GM04504 (cell line): ENCODE measurements at places on chromosomes 11 and 22.
A peak's percentile ranks its signal among the peaks of the same experiment; 100 is the strongest.

- DNase-seq = no peak
Measured at GRCh38 chr11:16773981-16774935, 35.8 kb downstream of the C11orf58 start.

GRCh38 chr22:41403532-41404318 is 22.0 kb downstream of the TEF start:
- peak; percentile 63 for DNase-seq

DNA sequence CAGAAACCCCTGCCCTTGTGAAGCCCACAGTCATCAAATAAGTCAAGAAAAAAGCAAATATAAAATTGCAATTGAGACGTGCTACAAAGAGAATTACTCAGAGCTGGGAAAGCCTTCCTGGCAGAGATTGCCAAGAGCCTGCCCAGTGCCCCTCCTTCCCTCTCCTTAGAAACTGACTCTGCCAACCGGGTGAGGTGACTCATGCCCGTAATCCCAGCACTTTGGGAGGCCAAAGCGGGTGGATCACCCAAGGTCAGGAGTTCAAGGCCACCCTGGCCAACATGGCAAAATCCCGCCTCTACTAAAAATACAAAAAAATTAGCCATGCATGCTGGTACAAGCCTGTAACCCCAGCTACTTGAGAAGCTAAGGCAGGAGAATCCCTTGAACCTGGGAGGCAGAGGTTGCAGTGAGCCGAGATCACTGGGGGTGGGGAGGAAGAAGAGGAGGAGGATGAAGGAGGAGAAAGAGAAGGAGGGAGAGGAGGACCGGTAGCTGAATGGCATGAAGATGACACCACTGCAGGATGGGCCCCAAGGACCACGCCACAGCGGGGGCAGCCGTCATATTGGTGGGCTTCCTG is 76.1 kb upstream of the RTL6 start:
- peak; percentile 69 for DNase-seq

GRCh38 chr11:2570841-2571597 is 126.2 kb downstream of the KCNQ1 start:
- no peak for DNase-seq

- no peak for DNase-seq
Measured at GRCh38 chr22:23130697-23131096, 11.1 kb downstream of the RSPH14 start.

GRCh38 chr11:110890995-110891394 is 178.8 kb upstream of the ARHGAP20 start:
- DNase-seq = no peak

GRCh38 chr11:117908959-117909610 is 20.1 kb downstream of the TMPRSS13 start:
- no peak for DNase-seq

DNA sequence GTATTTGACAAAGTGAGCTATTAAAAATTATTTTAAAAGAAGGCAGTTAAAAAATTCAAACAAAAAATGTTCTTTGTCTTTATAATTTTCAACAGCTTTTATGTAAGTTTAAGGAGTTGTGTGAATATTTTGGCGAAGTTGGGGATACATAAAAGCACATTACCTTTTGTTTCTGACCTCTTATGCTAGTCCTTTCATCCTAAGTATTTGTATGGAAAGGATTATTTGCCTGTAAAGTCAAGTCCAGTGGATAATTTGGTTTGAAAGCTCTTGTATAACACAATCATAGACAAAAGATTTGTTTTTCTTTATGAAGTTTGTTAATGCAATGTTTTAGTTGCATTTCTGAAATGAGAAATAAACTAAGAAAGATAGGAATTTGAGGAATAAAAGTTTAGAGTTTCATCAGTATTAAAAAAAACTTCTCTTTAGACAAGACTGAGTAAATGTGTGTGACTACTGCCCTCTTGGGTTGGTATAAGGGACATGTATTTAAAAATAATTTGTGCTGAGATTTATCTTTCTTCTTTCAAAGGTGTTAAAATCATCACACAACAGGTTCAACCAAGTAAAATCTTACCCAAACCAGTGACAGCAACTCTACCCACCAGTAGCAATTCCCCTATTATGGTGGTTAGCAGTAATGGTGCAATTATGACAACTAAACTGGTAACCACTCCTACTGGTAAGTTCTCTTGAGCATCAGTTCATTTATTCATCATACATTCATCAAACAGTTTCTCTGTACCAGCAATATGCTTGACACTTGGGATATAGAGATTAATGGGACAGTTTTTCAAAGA is 68.2 kb downstream of the EMSY start:
- DNase-seq = peak; percentile 5

GRCh38 chr11:67406969-67407687 is 3.2 kb downstream of the TBC1D10C start:
- DNase-seq = no peak

- DNase-seq = peak; percentile 57
Measured at GRCh38 chr11:122706291-122707088, 51.0 kb downstream of the UBASH3B start.

DNA sequence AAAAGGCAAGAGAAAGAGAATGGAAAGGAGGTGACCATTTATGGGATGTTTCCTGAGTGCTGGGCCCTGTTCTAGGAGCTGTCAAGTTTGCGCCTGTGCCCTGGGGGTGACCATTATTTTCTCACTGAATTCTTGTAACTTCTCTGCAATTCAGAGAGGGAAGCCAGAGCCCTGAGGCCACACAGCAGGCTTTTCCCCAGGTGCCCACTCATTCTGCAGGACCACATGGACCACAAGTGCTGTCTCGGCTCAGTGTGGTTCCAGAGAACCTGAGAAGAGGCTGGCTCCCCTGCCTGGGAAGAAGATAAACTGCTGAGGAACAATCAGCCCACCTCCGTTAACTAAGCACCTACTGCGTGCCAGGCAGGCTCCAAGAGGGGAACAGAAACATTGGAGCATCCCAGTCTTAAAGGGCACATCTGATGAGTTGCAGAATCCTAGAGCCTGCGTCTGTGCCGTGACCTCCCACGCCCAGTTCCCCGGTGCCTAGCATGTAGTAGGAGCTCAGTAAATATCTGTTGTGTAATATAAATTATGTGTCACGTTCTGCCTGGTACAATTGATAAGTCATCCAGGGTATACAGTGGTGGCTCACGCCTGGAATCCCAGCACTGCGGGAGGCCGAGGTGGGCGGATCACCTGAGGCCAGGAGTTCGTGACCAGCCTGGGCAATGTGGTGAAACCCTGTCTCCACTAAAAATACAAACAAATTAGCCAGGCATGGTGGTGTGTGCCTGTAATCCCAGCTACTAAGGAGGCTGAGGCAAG is 31.6 kb upstream of the CRYBB3 start:
- no peak for DNase-seq

- no peak for DNase-seq
Measured at GRCh38 chr11:45833761-45834160, 13.5 kb upstream of the CRY2 start.

GRCh38 chr11:75570559-75571139 is 8.6 kb downstream of the SERPINH1 start:
- no peak for DNase-seq

DNA sequence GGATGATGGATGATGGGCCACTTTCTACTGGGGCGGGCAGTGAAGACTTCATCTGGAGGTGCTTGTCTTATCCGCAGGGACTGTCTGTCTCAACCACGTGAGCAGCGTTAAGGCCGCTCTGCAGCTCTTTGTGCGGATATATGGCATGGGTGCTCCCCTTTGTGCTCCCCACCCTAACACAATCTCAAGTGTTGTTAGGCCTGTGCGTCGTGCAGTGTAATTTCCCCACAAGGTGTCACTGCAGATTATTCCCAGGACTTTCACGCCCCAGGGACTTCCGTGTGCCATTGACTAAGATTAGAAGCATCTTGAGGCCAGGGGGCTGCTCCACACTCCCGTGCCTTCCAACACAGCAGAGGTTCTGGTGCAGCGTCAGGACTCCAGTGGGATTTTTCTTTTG is 65.3 kb downstream of the TBC1D22A start:
- DNase-seq = no peak

DNA sequence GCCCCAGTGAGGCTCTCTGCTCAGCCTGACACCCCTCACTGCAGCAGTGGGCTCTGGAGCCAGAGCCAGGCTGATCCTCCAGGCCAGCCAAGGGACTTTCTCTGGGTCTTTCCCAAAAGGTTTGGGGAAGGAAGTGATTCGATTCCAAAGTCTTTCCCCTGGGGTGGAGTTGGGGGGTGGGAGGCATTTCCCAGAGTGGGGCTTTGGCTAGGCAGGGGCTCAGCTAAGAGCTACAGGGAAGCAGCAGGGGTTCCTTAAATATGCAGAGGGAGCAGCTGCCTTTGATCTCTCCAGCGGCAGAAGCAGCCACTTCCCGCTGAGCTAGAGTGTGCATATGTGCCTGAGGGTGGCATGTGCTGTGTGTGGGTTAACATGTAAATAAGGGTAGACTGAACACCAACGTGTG is 192.9 kb downstream of the INSC start:
- DNase-seq = no peak

DNA sequence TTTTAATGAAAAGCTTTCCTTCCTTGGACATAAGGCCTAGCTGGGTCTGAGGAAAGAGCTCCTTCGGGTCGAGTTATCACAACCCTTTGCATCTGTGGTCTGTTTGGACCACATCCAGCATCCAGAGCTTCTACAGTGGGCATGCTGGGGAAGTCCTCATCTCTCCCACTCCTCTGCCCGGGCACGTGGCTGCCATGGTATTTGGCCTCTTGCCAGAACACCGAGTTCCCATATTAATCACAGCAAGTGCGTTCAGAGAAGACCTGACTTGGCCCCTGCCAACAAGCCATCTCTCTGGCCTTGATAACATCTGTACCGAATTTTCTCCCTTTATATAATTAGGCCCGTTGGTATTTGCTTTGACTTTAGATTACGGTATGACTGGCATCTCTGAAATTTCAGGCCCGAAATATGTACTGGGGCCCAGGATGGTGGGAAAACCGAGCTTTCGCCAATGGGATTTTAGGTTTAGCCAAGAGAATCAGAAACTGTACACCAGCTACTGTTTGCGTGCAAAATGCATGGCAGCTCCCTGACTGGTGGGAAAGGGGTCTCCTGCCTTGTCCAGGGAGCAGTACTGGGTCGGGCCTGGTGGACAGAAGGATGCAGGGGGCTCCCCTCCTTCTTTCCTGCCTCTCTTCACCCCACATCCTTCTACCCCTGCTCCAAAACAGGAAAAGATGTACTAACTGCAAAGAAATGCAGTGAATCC is 90.0 kb downstream of the MICAL2 start:
- no peak for DNase-seq

GRCh38 chr22:31948002-31948401 is 3.7 kb downstream of the YWHAH start:
- no peak for DNase-seq

GRCh38 chr11:45267652-45268299 is 18.4 kb downstream of the SYT13 start:
- no peak for DNase-seq

- no peak for DNase-seq
Measured at GRCh38 chr11:67261640-67261945, 4.7 kb upstream of the GRK2 start.

- no peak for DNase-seq
Measured at GRCh38 chr11:12187399-12187798, 77.0 kb downstream of the MICAL2 start.

DNA sequence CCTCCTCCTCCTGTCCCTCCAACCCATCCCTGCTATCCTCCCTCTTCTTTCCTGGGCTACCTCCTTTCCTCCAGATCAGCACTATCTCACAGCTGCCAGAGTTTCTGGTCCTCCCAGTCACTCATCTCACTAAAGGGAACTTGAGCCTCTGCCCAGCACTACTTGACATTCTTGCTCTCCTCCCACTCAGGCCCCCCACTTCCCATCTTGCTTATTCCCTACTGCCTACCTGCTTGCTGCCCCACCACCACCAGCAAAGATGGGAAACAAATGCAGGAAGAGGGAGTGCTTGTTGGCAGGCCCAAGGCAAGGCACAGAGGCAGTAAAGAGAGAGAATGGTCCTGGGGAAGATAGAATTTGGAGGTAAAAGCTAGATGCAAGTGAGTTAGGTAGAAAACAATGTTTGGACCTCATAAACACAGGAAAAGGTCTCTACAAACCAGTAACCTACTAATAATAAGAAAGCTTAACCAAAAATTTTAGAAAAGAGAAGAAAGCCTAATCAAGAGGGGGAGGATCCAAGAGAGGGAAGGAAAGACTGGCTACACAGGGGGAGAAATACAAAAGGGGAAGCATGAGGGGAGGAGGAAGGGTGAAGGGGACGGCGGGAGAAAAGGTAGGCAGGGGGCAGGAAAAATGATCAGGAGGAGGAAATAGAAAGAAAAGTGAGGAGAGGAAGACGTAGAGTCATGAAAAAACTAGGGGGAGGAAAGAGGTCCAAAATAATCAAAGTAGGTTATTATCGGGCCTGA is 63.6 kb downstream of the PAK1 start:
- DNase-seq = no peak

DNA sequence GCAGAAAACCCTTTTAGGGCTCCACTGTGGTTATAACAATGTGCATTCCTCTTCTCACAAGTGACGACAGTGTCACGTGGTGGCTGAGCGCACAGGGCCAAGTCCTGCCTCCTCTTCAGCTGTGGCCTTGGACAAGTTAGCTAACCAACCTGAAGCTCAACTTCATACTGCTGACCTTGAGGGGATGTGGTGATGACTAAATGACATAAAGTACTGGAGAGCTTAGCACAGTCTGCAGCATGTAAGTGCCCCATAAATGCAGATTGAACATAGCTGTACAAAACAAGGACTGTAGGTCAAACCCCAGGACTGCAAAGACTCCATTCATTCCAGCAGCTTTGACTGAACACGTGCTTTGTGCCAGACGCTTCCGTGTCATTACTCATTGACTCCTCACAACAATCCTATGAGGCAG is 20.1 kb upstream of the MRGPRX2 start:
- DNase-seq = peak; percentile 28

DNA sequence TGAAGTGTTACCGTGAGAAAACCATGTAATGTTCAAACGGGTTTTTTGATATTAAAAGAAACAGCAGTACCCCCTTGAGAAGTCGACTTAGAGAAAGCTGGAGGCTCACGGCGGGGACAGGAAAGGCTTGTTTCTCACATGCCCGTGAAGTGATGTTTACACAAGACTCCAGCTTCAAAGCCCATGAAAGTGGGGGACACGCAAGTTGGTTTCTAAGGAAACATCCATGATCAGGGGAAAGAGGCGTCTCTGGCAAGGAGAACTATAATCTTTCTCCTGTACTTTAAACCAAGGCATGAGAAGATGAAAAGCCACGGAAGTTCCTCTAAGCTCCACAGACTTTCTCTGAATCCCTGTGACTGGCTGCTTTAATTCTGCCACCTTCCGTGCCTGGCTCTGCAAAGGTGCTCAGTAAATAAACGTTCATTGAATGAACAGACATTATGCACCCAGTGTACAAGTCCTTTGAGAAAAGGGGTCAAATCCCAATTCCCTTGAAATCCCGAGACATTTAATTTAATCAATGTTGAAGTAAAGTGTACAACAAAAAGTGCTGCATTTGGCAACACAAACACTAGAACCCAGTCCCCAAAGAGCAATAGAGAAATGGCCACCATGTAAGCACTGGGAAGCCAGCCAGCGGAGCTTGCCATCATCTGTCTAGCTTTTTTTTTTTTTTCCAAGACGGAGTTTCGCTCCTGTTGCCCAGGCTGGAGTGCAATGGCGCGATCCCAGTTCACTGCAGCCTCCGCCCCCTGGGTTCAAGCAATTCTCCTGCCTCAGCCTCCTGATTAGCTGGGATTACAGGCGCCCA is 58.7 kb downstream of the AHNAK start:
- no peak for DNase-seq
